A549 treated with dexamethasone at 1 μM for 4 hours (cell line): ENCODE measurements at places on chromosomes 5 and 9. TPM values are rescaled to one million over a fixed set of nuclear protein-coding genes. Genes with fewer than 3 reads are reported as not detected.

FBN2 gene
- total RNA-seq, result 13.1 to 25.2 TPM (median 22.5 TPM) in 5 replicates

DMGDH gene
- total RNA-seq, result 0.12 TPM in 1 of 5 replicates, not detected in the others

ANKRD18A gene
- total RNA-seq, result 5.5 to 13.7 TPM (median 10.0 TPM) in 5 replicates

NMUR2 gene
- 0.05 to 0.22 TPM (median 0.11 TPM) in 3 of 5 replicates, not detected in the others for total RNA-seq

PCDHB15 gene
- total RNA-seq, result 0.05 to 0.16 TPM (median 0.05 TPM) in 5 replicates

PRUNE2 gene
- 0.02 to 0.13 TPM (median 0.10 TPM) in 4 of 5 replicates, not detected in the other for total RNA-seq

OCLN gene
- total RNA-seq, result 10.8 to 12.9 TPM (median 10.9 TPM) in 5 replicates

SHOC1 gene
- total RNA-seq, result 0.01 to 0.02 TPM in 2 of 5 replicates, not detected in the others

DMRT3 gene
- total RNA-seq, result not detected in 5 replicates

IRX1 gene
- not detected in 5 replicates for total RNA-seq

IFNK gene
- total RNA-seq, result 0.13 TPM in 1 of 5 replicates, not detected in the others

CDC25C gene
- total RNA-seq, result 9.0 to 11.0 TPM (median 9.7 TPM) in 5 replicates

TNC gene
- total RNA-seq, result 0.58 to 1.1 TPM (median 1.1 TPM) in 5 replicates

PCDHA7 gene
- total RNA-seq, result 0.07 to 0.16 TPM (median 0.12 TPM) in 5 replicates

TAF9 gene
- 120 to 139 TPM (median 130 TPM) in 5 replicates for total RNA-seq

TEK gene
- total RNA-seq, result 0.13 to 0.25 TPM (median 0.18 TPM) in 5 replicates

ITGA2 gene
- 8.5 to 13.9 TPM (median 11.3 TPM) in 5 replicates for total RNA-seq

ZBED3 gene
- total RNA-seq, result 3.5 to 4.4 TPM (median 4.1 TPM) in 5 replicates

MELK gene
- total RNA-seq, result 71.7 to 81.6 TPM (median 74.9 TPM) in 5 replicates

FBP1 gene
- total RNA-seq, result 0.05 to 0.12 TPM in 2 of 5 replicates, not detected in the others

FLT4 gene
- total RNA-seq, result 1.9 to 3.7 TPM (median 3.1 TPM) in 5 replicates

BAAT gene
- total RNA-seq, result 0.32 to 0.58 TPM (median 0.42 TPM) in 5 replicates

LPCAT1 gene
- 141 to 198 TPM (median 197 TPM) in 5 replicates for total RNA-seq

MTRR gene
- 28.2 to 42.1 TPM (median 35.9 TPM) in 5 replicates for total RNA-seq

ACO1 gene
- 24.3 to 31.6 TPM (median 30.0 TPM) in 5 replicates for total RNA-seq
